ENCODE measurements at places on chromosomes 13 and 19.

- peaks cover 26% of the 10 kb centered on the region for H3K36me3 ChIP-seq
- peak overlapping the region; percentile 74 for H3K27ac ChIP-seq
- no peak overlapping the region for H3K4me3 ChIP-seq
- DNase-seq = no peak
- peaks cover 26% of the 10 kb centered on the region for H3K4me1 ChIP-seq
Measured at GRCh38 chr19:48878196-48879024, 6.2 kb downstream of the PPP1R15A start.

DNA sequence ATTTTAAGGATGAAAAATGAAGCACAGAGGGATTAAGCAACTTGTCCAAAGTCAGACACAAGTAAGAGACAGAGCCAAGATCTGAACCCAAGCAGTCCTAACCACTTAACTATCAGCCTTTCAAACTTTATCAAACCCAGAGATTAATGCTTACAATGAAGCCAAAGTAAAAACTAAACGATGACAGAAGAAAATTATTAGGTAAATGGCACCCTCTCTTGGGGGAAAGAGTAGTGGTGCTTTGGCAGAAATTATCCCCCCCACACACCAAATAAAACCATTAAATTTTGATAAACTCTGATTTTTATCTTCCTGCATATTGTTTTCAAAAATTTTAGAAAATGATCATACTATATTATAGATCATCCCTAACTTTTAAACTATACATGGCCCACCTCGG lies 329.2 kb downstream of the SLC7A1 start:
- H3K36me3 ChIP-seq = no peaks in the 10 kb centered on the region
- no peak for DNase-seq
- peaks cover 6% of the 10 kb centered on the region for H3K27me3 ChIP-seq
- peaks cover 2% of the 10 kb centered on the region for H3K4me1 ChIP-seq
- no peak overlapping the region for H3K4me3 ChIP-seq

GRCh38 chr13:111284565-111284964 lies 35.9 kb upstream of the TEX29 start:
- no peaks in the 10 kb centered on the region for H3K27me3 ChIP-seq
- peaks cover 28% of the 10 kb centered on the region for H3K36me3 ChIP-seq
- H3K4me1 ChIP-seq = peaks cover 2% of the 10 kb centered on the region
- no peak for DNase-seq

DNA sequence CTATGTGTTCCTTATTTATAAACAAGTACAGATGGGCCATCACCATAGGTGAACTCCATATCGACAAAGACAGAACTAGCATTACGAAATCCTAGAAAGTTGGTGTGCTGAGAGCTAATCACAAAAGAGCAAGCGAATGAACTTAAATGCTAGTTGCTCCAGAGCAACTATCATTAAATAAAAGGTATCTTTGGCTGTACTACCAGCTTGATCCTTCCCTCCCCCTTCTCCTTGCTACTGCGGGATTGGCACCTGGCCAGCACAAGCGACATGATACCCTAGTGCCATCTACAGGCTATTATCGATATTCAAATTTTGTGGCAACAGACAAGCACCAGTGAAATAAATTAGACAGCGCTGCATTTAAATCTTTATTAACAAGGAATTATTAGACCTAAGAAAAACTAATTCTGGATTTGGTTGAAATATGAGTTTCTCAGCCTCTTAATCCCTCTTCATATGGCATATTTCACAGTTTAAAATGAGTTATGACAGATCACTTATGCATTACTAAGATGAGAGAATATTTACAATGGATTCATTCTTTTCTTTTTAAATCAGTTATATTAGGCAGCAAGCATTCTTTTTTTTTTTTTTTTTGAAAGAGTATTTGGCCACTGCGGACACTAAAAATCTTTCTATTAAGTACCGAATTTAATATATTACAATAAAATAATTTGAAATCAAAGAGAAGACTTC lies 5.8 kb downstream of the PCDH9 start:
- H3K4me1 ChIP-seq = peaks cover 4% of the 10 kb centered on the region
- no peak for DNase-seq
- H3K27ac ChIP-seq = no peak overlapping the region
- H3K4me3 ChIP-seq = no peak overlapping the region
- H3K27me3 ChIP-seq = peaks cover 12% of the 10 kb centered on the region

DNA sequence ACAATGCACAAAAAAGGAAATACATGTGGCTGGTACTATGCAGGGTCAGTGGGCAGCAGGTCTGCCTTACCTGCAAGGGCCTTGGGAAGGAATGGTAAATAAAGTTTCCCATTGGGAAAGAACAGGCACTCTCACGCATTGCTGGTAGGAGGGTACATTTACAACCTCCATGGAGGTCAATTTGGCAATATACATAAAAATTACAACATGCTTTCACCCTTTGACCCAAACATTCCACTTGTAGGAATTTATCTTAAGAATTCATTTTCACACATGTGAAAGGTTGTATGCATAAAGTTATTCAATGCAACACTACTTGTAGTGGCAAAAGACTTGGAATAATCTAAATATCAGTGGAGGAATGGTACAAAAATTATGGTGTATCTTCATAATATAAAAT lies 216.4 kb downstream of the DLEU7 start:
- DNase-seq = no peak
- no peak overlapping the region for H3K27ac ChIP-seq
- no peaks in the 10 kb centered on the region for H3K27me3 ChIP-seq
- H3K4me1 ChIP-seq = peaks cover 8% of the 10 kb centered on the region
- no peaks in the 10 kb centered on the region for H3K36me3 ChIP-seq

GRCh38 chr13:80469105-80469852 lies 128.4 kb upstream of the SPRY2 start:
- no peak for DNase-seq
- H3K4me3 ChIP-seq = no peak overlapping the region
- H3K27ac ChIP-seq = no peak overlapping the region
- no peaks in the 10 kb centered on the region for H3K27me3 ChIP-seq

DNA sequence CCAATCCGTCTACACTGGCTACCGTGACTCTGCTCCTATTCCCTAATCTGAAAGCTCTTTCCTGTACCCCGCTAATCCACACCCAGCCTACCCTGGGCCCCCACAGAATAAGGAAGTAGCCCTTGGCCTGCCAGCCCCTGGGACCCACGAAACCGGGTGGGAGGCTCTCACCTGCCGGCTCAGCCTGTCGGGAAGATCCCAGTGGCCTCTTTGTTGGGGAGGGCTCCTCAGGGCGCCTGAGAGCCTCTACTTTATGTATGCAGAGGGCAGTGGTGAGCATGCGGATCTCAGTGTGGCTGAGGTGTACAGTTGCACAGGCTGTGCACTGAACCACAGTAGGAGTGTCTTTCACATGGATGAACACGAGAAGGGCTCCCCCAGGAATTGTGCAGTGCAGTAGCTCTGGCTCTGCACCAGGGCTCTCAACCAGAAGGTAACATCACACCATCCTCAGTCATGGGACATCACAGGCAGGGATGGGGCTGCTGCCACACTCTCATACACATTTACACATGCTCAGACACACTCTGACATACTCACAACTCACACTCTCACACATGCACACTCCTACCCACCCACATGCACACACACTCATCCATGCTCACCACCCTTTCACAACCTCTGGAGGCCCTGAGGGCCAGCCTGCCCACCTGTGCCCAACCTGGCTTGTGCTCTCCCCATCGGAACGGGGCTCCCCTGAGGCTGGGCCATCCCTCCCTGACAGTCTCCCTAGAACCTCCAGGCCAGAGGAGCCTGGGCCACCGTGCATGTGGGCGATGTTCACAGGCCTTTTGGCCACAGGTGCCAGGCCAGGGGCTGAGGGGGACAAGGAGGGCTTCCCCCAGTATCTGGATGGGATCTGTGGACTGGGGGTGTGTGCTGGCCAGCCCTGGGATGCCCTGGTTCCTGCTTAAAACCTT lies 135.0 kb downstream of the URI1 start:
- no peak for DNase-seq
- H3K36me3 ChIP-seq = no peaks in the 10 kb centered on the region
- no peak overlapping the region for H3K4me3 ChIP-seq
- H3K27me3 ChIP-seq = peaks cover 13% of the 10 kb centered on the region
- H3K27ac ChIP-seq = no peak overlapping the region

- peaks cover 2% of the 10 kb centered on the region for H3K4me1 ChIP-seq
- H3K27me3 ChIP-seq = peaks cover 52% of the 10 kb centered on the region
- no peak overlapping the region for H3K4me3 ChIP-seq
- DNase-seq = no peak
- no peak overlapping the region for H3K27ac ChIP-seq
Measured at GRCh38 chr19:55447421-55448174, 4.5 kb upstream of the SHISA7 start.

- no peak overlapping the region for H3K27ac ChIP-seq
- H3K36me3 ChIP-seq = no peaks in the 10 kb centered on the region
- no peak for DNase-seq
- no peak overlapping the region for H3K4me3 ChIP-seq
- H3K27me3 ChIP-seq = peaks cover 3% of the 10 kb centered on the region
Measured at GRCh38 chr13:99041337-99041736, 63.5 kb upstream of the DOCK9 start.

DNA sequence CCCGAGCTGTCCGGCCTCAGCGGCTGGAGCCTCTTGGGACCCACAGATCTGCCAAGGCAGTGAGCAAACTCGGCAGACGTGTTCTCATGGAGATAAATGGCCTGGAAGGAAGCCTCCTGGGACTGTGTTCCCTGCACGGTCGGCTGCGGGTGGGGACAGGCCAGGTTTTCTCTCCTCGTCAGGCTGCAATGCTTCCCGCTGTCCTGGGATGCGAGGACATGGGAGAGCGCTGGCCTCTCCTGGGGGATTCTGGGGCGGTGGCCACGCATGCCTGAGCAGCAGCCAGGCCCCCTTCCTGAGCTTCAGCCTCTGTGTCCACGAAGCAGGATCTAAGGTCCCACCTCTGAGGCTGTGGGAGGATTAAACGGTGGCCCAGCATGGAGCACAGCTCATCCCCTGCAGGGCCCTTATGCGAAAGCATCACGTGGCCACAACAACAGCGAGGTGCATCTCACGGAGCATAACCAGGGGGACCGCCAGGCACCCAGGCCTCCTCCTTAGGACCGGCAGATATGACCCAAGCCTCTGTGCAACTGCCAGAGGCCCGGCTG lies 21.2 kb upstream of the C13orf46 start:
- H3K36me3 ChIP-seq = peaks cover 3% of the 10 kb centered on the region
- no peaks in the 10 kb centered on the region for H3K27me3 ChIP-seq
- H3K27ac ChIP-seq = no peak overlapping the region

DNA sequence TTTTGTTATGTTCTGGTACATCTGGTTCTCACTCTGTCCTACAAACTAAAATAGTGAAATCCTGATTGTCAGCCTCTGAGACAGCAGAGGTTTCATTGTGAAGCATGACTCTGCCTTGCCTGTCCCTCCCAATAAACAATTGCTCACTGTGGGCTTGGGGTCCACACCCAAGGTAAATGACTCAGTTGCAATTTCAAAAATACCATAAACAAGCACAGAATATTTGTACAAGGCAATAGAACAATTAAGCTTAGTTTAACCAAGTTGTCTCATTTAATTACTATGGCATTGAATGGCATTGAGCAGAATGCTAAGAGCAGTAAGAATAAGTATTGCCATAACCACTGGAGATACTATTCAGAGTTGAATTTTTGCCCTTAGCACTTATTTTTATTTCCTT lies 353.6 kb downstream of the SPRY2 start:
- no peak overlapping the region for H3K4me3 ChIP-seq
- H3K4me1 ChIP-seq = peaks cover 7% of the 10 kb centered on the region
- H3K36me3 ChIP-seq = peaks cover 1% of the 10 kb centered on the region
- DNase-seq = no peak
- no peak overlapping the region for H3K27ac ChIP-seq

DNA sequence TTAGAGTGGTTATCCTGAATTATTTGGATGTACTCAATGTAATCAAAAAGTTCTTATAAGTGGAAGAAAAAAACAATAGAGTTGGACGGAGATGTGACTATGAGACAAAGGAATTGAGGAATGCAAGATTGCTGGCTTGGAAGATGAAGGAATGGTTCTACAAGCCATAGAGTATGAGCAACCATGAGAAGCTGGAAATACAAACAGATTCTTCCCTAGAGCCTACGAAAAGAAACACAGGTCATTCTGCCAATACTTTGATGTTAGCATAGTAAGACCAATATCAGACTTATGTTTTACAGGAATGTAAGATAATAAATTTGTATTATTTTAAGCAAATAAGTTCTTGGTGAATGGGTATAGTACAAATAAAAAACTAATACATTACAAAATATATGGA lies 249.2 kb downstream of the DIAPH3 start:
- DNase-seq = no peak
- no peak overlapping the region for H3K27ac ChIP-seq
- peaks cover 2% of the 10 kb centered on the region for H3K36me3 ChIP-seq
- no peak overlapping the region for H3K4me3 ChIP-seq
- no peaks in the 10 kb centered on the region for H3K27me3 ChIP-seq
- no peaks in the 10 kb centered on the region for H3K4me1 ChIP-seq

DNA sequence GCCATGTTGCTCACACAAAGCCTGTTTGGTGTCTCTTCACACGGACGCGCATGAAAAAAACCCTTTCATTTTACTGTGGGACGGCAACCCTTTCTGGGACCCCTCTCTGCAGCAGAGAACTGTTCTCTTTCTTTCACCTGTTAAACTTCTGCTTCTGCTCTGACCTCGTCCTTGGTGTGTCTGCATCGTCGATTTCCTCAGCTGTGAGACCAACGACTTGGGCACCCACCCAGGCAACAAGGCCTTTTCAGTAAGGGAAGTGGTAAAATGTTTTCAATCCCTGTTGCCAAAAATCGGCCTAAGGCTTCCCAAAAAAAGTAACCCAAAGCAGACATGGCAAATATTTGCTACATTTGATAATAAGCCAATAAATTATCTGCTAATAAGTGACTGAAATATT lies 515.3 kb downstream of the IRS2 start:
- H3K4me3 ChIP-seq = no peak overlapping the region
- H3K27me3 ChIP-seq = peaks cover 22% of the 10 kb centered on the region
- H3K27ac ChIP-seq = no peak overlapping the region
- DNase-seq = no peak
- H3K4me1 ChIP-seq = peaks cover 12% of the 10 kb centered on the region
- H3K36me3 ChIP-seq = no peaks in the 10 kb centered on the region

- no peak overlapping the region for H3K27ac ChIP-seq
- no peaks in the 10 kb centered on the region for H3K36me3 ChIP-seq
- H3K27me3 ChIP-seq = no peaks in the 10 kb centered on the region
- H3K4me1 ChIP-seq = peaks cover 8% of the 10 kb centered on the region
- H3K4me3 ChIP-seq = no peak overlapping the region
Measured at GRCh38 chr13:50626101-50626547, 217.4 kb downstream of the DLEU7 start.

GRCh38 chr19:16266586-16266942 lies 58.1 kb upstream of the KLF2 start:
- peak overlapping the region; percentile 71 for H3K27ac ChIP-seq
- no peaks in the 10 kb centered on the region for H3K36me3 ChIP-seq
- H3K4me3 ChIP-seq = no peak overlapping the region
- peaks cover 15% of the 10 kb centered on the region for H3K4me1 ChIP-seq
- DNase-seq = no peak
- H3K27me3 ChIP-seq = peaks cover 3% of the 10 kb centered on the region

- H3K27ac ChIP-seq = no peak overlapping the region
- H3K4me3 ChIP-seq = no peak overlapping the region
- H3K4me1 ChIP-seq = peaks cover 23% of the 10 kb centered on the region
- no peaks in the 10 kb centered on the region for H3K36me3 ChIP-seq
- H3K27me3 ChIP-seq = no peaks in the 10 kb centered on the region
- DNase-seq = no peak
Measured at GRCh38 chr19:3096902-3097326, 2.8 kb downstream of the GNA11 start.

GRCh38 chr19:35006342-35006998 lies 6.3 kb downstream of the GRAMD1A start:
- no peak overlapping the region for H3K4me3 ChIP-seq
- H3K4me1 ChIP-seq = peaks cover 39% of the 10 kb centered on the region
- peaks cover 17% of the 10 kb centered on the region for H3K36me3 ChIP-seq
- H3K27me3 ChIP-seq = no peaks in the 10 kb centered on the region
- peak overlapping the region; percentile 82 for H3K27ac ChIP-seq
- no peak for DNase-seq
